ENCODE measurements at places on chromosomes 1 and 21. TPM values are rescaled to one million over a fixed set of nuclear protein-coding genes. Genes with fewer than 3 reads are reported as not detected.

The LCE1B gene
- polyA plus RNA-seq = 0.48 TPM

- no peak for DNase-seq
These were observed 27.8 kb downstream of the ECE1 start for GRCh38 chr1:21262293-21263051.

GRCh38 chr21:40731206-40731605, 115.8 kb downstream of the DSCAM start:
- no peak for DNase-seq

DNA sequence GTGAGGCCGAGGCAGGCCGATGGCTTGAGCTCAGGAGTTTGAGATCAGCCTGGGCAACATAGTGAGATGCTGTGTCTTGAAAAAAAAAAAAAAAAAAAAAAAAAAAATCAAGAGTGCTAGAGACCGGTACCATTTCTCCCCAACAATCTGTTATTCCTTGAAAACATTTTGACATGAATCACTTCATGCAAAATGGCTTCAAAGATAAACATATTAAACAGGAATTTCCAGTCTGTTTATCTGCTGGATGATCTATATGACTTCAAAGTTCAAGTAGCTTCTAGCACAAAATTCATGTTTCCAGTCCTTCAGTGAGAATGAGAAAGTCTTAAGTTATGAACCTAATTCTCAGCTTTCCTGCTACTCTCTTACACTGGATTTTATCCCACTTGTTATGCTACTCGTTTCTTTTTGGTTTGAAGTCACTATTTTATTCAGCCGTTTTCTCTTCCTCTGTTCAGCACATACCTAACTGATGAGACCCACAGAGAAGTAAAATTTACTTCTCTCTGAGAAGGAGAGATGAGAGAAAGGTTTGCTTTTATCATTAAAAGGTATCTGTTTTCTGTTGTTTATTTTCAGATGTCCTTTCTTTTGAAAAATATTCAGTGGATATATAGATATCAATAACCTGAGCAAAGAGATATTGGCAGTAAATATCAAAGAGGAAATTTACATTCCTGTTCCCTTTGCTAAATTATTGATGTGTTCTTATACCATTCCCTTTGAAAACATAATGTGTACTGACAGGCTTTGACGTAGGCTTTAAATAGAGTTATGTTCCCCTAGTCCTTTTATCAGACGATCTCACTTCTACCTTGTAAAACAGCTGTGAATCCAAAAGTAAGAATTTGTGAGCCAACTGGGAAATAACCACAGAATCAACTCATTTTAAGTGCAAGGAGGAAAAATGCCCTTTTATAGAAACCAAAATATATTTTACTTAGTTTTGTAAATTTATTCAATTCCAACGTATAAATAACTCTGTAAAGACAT, 38.2 kb downstream of the CD46 start:
- DNase-seq = no peak

- DNase-seq = no peak
These were observed 11.9 kb downstream of the MEF2D start for GRCh38 chr1:156488566-156489165.

- no peak for DNase-seq
These were observed 65.9 kb upstream of the L1TD1 start for GRCh38 chr1:62128745-62129144.

- no peak for DNase-seq
These were observed 109.3 kb downstream of the GDAP2 start for GRCh38 chr1:117820096-117820495.

All from keratinocyte (primary cell).